ENCODE measurements at places on chromosomes 3 and 15.

DNA sequence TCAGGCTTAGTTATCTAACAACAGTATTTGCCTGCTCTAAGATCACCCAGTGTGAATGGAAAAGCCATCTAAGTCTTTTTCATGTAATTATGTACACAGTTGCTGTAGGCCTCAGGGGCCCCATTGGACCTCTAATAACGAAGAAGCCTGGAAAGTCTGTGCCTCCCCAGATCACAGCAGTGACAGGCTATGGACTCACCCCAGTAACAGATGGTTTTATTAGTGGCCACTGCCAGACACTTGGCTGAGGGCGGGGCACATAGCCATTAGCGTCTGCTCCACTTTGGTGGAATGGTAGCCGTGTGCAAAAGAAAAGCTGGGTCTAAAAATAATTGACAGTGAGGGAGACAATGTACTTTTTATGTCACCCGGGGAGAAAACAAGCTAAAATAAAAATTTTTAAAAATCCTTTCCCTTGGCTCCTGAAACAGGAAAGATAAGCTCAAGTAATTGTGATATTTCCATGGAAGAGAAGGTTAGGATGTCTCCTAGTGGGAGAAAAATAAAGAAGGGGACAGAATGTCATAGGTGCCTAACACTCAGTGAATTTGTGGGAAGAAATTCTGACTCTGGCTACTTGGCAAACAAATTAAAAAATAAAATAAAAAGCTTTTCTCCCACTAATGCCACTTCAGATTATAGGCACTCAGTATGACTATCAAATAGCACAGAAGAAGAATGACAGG, 44.3 kb upstream of the ZNF385D start:
- DNase-seq, result no peak

DNA sequence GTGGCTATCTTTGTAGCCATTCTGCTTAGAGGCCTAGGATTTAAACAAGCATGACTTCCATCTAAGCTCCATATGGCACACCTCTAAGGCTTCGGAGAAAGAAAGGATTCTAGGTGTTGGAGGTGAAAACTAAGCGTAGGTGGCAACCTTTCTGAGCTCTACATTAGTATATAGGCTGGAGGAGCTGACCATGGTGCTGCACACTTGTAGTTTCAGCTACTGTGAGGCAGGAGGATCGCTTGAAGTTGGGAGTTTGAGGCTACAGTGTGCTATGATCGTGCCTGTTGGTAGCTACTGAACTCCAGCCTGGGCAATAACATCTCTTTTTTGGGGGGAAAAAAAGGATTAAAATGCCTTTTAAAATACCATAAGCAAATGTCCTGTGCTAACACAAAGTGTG, 7.4 kb downstream of the EAF1 start:
- no peak for DNase-seq

GRCh38 chr15:96593735-96594134, 263.2 kb downstream of the NR2F2 start:
- no peak for DNase-seq

DNA sequence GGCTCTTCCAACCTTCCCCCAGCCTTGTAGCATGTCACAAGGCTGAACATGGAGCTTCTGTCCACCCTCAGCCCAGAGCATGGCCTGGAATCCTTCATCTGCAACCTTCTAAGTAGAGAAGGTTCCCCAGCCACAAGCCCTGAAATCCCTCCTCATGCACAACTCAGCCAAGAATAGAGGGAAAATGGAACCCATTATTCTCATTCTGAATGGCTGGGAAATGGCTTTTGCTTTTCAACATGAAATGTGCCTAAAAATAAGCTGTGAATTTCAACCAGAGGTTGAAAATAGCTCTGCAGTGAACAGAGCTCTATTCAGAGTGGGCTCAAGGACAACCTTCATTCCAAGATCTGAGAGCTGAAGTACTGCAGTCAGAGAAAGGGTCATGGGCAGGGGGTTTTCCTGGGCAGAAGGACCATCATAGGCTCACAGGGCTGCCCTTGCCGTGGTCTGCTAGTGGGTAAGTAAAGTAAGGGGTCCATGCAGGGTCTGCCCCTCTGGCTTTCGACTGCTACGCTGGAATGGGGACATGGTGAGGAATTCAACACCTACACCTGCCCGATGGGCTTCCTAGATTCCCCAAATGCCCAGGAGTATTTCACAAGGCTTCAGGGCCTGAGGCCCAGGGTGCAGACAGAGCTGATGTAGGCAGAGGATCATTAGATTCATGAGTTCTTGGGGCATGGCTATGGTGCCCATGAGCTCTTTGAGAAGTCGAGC, 35.9 kb downstream of the POC1A start:
- DNase-seq, result no peak

GRCh38 chr15:42955518-42955917, 34.9 kb upstream of the TTBK2 start:
- no peak for DNase-seq
